ENCODE measurements at places on chromosomes 1 and 21.

DNA sequence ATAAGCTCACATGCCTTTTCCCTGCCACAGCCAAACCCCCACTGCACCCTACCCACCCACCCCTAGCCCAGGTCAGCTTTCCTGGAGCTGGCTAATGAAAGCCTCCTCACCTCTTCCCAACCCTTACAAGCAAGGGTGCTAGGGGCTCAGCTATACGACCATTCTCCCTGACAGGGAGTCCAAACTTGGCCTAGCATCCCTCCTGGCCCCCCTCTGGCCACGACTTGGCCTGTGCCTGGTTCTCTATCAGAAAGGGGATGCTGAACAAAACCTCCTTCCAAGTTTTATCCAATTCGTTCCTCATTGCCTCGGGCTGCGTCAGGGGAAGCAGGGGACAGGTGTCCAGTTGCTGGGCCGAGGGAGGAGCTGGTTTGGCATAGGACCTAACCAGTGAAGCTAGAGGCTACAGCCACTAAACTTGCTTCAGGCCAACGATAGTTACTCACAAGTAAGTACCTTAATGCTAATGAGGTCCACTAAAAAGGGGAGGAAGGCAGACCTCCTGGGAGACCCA lies 8.6 kb downstream of the TMEM81 start:
- H3K27me3 ChIP-seq: no peaks in the 10 kb centered on the region
- no peak for DNase-seq
- no peak overlapping the region for H3K4me3 ChIP-seq
- no peaks in the 10 kb centered on the region for H3K36me3 ChIP-seq

DNA sequence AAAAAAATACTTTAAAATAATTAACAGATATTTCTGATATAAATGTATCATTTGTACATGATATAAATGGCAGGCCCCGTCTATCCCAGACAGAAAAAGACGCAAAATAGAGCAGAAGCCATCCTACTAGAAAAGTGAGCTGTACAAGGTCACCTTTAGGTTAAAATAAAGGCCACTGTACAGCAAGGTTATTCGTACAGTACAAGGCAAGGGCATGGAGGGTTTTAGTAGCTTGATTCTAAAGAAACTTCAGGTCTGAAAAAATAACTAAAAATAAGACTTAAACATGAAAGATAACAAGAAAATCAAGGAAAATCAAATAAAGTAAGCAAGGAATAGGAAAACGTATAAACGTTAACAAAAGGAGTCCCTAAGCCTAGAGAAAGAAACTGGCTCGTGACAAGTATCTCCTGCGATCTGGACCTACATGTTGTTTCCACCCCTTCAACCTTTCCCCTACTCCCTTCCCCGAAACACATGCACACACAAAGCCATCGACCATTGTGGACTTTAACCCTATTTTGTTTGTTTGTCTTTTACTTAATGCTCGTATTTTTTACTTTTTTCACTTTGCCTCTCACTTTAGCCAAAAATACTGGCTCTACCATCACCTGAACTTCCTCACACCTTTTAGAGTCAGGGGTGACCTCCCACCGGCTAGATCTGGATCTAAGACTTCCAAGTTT lies 26.5 kb upstream of the SLC30A10 start:
- H3K4me3 ChIP-seq: no peak overlapping the region
- H3K27ac ChIP-seq: no peak overlapping the region
- no peak for DNase-seq
- H3K4me1 ChIP-seq: no peaks in the 10 kb centered on the region
- no peaks in the 10 kb centered on the region for H3K36me3 ChIP-seq

DNA sequence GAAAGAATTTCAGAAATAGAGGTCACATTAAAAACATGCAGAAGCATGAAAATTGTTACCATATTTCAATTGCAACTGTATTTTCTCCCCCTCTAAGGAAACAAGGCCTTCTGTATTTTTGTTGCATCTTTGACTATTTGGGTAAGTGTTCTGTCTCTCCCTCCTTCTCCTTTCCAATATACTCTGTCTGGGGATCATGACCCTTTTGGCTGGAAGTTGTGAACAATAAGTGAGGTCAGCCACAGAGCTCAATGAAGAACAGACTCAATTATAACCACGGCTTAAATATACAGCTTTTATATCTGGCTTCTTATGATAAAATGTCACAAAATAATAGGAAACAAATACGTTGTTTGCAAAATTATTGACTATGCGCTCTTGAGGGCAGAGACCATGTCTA lies 47.1 kb downstream of the SPAG17 start:
- no peak overlapping the region for H3K4me3 ChIP-seq
- no peak for DNase-seq
- peaks cover 9% of the 10 kb centered on the region for H3K4me1 ChIP-seq

DNA sequence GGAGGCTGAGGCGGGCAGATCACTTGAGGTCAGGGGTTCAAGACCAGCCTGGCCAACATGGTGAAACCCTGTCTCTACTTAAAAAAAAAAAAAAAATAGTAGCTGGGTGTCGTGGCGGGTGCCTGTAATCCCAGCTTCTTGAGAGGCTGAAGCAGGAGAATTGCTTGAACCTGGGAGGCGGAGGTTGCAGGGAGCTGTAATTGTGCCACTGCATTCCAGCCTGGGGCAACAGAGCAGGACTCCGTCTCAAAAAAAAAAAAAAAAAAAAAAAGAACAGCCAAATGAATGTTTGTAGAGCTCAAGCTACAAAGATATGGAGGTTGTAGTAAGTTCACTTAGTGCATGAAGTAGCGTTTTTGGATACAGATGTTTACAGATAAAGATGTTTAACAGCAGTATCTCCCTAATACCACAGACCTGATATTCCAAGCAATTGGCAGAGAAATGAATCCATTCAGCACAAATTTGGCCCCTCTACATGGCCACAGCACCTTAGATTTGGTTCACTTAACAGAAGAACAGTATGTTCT lies 49.5 kb upstream of the IPO9 start:
- DNase-seq: no peak
- peaks cover 1% of the 10 kb centered on the region for H3K36me3 ChIP-seq
- H3K27ac ChIP-seq: no peak overlapping the region
- H3K4me3 ChIP-seq: no peak overlapping the region

DNA sequence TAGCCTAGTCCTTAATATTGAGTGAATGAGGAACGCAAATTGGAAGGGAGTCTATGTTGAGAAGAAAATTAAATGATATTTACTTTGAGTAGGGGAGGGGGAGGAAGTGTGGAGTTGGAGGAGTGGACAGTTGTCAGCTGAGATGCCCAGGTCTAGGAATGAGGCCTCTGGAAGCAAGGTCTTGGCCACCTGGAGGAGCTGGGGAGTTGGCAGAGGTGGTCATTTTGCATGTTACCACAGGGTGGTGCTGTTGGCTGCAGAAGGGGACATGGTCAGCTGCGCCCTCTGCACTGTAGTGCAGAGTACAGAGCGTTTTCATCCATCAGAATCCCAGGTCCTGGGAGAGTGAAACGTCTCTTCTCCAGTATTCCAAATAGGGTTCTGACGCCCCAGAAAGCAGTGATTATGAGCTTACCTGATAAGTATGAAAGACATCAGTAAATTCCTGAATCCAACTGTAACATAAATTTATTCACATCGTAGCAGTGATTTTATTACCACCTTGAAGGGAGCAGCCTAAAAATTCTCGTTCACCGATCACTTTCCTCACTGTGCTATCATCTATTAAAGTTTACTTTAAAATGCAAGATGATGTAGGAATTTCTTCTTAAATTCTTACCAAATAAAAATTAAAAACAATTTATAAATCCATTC lies 13.8 kb downstream of the PARK7 start:
- no peak overlapping the region for H3K4me3 ChIP-seq
- peak; percentile 56 for DNase-seq
- H3K27me3 ChIP-seq: no peaks in the 10 kb centered on the region
